Activated CD4-positive, alpha-beta T cell treated with anti-CD3 and anti-CD28 coated beads, Interleukin-2, amount 50 U/mL, for 48 hours (primary cell): ENCODE measurements at places on chromosomes 11 and 22.

- DNase-seq: no peak
Measured at GRCh38 chr22:24506802-24507438, 11.8 kb downstream of the UPB1 start.

- no peak for DNase-seq
Measured at GRCh38 chr11:9914064-9914463, 250.2 kb downstream of the SWAP70 start.

DNA sequence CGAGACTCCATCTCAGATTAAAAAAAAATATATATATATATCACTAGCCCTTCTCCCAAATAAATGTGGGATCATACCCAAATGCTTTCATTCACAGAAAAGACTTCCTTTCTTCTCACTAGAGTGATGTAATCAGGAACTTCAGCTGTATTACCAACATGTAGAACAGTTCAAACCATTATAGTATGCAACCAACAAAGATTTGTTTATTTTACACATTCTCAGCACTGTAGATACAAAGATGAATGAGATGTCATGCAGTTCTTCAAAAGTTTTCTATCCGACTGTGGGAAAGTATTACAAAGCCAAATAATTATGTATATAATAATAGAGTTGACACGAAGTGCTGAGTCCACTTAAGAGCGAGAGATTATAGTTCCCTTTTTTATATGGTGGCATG, 22.2 kb upstream of the ZNF143 start:
- no peak for DNase-seq

DNA sequence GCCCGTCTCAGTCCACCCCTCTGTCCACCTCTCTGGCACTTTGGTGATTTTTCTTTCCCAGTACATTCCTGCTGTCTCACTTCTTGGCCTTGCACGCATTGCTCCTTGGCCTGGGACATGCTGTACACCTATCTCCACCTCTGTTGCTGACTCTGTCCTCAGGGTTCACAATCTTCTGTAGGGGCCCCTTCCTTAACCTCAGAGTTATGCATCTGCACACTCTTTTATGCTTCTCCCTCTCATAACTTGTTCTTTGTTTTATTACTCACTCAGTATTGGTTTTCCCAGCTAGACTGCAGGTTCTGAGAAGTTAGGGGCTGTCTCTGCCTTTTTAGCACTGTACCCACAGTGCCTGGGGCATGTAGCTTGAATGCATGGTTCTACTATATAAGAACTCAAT, 139.1 kb upstream of the MTMR2 start:
- no peak for DNase-seq

GRCh38 chr22:35172442-35172841, 84.9 kb upstream of the HMGXB4 start:
- no peak for DNase-seq

GRCh38 chr22:41696703-41697102, 2.6 kb upstream of the MEI1 start:
- peak; percentile 18 for DNase-seq
